ENCODE measurements at places on chromosomes 12 and 14.

- DNase-seq: no peak
These were observed 1483.6 kb upstream of the SEL1L start for GRCh38 chr14:83017296-83017695.

- DNase-seq: no peak
These were observed 33.7 kb downstream of the FGFR1OP2 start for GRCh38 chr12:26971963-26972362.

- DNase-seq: no peak
These were observed 1453.5 kb downstream of the AACS start for GRCh38 chr12:126518596-126519200.

DNA sequence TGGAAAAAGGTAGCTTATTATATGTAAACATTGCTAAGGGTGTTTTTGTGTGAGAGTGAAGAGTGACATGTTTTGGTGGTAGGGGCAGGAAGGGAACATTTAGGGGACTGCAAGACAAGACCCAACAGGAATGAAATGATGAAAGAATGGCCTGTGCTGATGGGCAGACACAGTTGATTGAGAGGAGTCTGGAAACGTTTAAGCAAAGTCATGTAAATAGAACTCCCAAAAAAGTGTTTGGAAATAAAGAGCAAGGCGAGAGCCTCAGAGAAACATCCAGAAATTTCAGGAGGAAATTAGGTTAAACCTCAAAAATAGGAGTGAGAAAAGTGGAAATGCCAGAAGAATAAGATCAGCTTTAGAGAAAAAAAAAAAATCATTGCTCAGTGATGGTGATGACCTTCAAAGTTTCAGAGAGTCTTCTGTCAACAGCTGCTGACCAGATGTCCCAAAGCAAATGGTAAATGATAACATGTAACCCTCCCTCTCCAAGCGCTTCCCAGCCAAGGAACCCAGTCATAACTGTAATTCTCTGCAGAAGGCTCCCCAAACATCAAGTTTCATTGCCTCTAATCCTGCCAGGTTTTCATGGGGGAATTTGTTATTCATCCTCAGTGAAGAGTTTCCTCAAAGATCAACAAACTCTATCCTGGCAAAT, 223.2 kb upstream of the FAR2 start:
- no peak for DNase-seq

GRCh38 chr14:99891900-99892299, 98.7 kb downstream of the EML1 start:
- DNase-seq: no peak

DNA sequence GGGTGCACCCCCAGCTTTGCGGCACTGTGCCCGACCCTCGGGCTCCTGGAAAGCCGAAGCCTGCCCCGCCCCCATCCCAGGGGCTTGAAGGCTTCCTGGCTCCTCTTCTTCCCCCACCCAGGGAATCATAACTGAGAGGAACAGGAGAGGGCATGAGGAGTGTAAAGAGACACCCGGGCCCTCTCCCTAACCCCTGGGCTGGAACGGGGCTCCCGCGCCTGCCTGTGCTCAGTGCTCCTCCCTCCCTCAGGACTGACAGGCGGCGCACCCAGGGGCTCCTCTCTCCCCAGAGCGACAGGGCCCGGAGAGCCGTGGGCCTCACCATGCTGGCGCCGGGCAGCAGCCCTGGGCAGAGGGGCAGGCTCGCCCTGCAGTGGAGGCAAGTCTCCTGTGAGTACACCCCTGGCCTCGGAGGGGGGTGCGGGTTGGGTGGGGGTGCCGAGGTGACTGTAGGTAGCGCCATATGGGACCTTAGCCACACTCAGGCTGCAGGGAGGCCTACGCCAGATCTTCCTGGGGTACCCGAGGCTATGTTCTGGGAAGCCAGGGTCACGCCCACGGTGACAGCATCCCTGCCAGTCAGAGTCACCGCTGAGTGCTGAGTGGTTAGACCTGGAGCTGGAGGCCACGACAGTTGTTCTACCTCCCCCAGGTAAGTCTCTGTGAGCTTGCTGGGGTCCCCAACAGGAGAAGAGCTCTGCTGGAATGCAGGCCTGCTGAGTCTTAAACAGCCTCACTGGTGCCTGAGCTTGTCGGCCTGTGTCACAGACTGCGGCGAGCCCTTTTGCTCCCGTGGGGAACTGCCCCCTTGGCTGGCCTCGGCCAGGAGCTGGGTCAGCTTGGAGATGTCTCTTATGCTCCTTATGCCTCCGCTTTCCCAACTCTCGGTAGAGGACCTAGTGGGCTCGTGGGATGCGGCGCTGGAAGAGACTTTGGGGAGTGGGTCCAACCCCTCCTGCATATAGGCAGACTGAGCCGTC, 7.8 kb downstream of the LRTM2 start:
- no peak for DNase-seq

DNA sequence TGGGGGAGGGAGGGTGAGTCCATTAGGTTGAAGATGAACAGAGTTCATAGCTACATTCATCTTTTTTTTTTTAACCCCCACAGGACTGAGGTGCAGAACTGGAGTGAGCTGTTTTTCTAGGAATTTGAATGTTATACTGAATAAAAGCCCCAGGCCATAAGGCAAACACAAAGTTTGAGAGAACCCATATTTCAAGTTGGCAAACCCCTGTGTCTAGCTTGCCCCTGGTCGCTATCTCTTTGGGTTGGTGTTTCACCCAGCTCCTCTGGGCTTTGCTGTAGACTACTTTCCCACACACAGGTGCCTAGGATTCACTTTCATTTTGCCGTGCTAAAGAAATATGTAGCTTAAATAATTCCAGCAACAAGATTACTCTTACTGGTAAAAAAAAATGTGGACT, 5.2 kb upstream of the LMO3 start:
- no peak for DNase-seq

GRCh38 chr12:65694130-65694529, 130.2 kb upstream of the HMGA2 start:
- no peak for DNase-seq

DNA sequence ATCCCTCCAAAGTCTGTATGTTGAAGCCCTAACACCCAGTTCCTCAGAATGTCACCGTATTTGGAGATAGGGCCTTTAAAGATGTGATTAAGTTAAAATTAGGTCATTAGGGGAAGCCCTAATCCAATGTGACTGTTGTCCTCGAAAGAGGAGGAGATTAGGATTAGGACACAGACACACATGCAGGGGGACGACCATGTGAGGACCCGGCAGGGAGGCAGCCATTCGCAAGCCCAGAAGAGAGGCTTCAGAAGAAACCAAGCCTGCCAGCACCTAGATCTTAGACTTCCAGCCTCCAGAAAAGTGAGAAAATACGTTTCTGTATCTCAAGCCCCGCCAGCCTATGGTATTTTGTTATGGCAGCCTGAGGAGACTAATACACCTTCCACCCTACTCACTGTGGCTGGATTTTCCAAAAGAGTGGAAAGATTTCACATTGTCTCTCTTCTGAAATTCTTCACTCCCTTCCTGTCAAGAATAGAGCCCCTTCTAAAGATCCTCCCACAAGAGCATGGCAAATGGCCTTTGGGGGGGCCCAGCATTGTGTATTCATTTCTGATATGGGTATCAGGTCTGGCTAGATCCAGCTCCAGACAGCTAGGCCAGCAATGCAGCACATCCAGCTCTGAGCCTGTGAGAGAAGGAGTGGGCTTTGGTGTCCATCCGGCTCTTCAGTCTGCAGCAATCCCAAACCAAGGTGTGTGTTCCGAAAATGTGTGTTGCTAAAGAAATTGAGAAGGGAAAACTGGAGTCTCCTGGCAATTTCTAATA, 15.4 kb upstream of the UBC start:
- no peak for DNase-seq

DNA sequence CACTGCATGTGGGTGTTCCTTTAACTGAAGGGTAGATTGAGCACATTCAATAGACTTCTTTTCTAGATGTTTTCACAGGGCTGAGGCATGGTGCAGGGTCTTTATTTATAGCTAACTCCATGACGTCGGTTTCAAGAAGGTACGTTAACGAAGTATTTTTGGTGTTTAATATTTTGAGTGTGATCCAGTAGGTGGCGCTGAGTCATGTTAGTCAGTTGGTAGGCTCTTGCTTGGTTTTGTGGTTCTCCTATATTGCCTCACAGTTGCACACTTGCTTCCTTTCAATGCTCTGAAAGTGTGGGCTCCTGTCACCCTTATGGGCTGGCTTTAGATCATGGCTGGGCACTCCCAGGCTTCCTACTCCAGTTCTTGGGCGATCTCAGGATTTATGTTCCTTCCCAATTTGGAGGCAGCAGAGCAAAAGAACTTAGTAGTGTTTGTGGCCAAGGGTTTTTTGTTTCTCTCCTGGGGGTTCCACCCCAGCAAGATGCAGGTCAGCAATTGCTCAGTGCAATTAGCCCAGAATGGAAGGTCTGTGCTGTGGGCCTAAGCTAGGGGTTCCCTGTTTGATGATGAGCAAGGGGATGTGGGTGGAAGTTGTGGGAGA, 471.6 kb upstream of the FOXG1 start:
- no peak for DNase-seq

- DNase-seq: peak; percentile 20
These were observed 173.6 kb upstream of the ALG10B start for GRCh38 chr12:38142974-38143373.

DNA sequence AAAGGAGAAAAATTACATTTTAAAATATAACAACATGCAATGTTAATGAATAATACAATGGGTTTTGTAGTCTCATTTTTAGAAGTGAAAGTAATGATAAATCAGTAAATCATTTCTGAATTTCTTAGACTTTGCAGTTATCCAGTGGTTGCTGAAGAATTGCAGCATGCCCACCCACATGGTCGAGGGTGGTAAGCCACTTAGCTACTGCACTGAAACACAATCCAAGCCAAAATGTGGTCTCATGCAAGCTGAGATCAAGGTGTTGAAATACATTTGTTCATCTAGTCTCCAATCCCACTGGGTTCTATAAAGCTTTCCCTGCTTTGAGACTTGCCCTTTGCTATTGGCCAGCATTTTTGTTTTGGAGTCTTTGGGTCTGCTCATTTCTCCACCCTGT, 247.9 kb downstream of the NELL2 start:
- no peak for DNase-seq

DNA sequence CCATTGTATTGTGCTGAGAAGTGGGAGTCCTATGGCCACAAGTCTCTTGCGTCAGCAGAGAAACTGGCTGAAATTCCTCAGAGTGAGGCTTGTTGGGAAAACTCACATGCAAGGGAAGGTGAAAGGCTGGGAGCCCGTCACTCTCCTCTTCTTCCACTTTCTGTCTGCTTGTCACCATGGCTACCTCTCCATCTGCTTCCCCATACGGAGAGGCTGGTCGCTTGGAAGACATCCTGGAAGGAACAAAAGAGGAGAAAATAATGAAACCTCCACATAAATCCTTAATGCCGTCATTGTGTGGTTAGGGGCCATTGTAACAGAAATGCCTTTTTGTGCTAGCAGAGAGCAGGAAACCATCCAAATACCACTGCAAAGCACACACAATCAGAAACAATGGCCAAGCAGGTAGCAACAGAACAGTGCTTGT, 53.7 kb downstream of the SOX5 start:
- DNase-seq: no peak

DNA sequence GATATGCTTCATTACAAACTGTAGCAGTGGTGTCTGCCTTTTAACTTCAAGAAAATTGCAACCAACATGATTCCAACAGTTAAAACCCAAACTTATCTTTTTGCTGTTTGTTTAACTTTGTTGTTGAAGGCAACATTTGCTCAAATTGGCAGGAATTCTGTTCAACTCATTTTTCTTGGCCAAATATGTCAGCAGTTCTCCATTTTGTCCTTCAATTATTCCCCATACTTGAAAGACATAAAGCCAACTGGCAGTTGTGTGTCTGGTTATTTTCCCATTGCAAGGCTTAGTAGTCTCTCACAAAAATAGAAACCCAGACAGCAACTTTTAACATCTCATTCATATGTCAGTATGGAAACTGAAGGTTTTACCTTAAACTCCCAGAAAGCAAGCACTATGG, 146.3 kb downstream of the LRIG3 start:
- no peak for DNase-seq

DNA sequence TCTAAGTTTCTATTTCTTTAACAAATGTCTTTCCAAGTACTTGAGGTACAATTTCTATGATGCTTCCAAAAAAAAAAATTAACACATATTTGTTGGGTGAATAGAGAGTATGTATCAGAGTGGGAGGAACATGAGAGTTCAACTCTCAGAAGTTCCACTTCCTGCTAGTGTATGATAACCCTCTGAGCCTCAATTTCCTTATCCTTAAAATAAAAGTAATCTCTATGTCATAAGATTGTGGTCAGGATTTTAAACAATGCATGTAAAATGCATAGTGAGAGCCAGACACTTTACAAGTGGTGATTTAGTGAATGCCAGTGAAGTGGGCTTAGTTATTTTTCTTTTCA, 270.3 kb upstream of the AMIGO2 start:
- DNase-seq: no peak

DNA sequence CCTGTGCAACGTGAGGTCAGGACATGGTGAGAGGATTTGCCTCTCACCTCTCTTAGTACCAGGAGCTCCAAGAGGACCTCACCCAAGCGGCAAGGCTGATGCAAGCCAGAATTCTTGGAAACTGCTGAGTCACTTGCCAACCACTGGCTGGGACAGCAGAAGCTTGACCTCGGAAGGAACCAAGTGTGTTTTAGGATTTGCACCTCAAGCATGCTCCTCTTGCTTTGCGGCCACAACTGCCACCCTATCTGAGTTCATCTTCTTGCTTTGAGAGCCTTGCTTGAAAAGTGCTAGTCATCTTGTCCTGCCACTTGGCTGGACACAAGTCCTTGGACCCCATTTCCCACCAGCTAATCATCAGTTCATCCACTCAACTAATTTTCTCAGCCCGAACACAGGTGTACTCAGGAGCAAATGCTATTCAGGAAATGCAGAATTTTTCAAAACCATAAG, 195.8 kb downstream of the SLC25A21 start:
- DNase-seq: no peak

- DNase-seq: no peak
These were observed 35.0 kb upstream of the MANSC4 start for GRCh38 chr12:27814851-27815591.

DNA sequence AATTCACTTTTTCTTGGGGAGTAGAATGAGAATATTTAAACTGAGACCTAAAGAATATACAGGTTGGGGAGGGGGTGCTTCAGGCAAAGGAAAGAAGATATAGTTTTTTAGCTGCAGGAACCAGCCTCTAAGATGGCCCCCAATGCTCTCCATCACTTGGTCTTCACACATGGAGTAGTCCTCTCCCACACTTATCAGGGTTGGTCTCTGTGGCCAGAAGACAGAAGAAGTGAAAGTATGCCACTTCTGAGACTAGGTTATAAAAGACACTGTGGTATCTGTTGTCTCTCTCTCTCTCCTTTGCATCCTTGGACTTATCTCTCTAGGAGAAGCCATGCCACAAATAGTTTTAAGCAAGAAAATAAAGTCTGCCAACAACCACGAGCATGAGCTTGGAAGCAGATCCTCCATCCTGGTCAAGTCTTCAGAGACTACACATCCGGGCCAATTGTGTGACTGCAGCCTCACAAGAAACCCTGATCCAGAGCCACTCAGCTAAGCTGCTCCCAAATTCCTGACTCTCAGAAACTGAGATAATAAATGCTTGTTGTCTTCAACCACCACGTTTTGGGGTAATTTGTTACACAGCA, 18.0 kb downstream of the PUS7L start:
- DNase-seq: no peak

- DNase-seq: no peak
These were observed 67.4 kb upstream of the ACTN1 start for GRCh38 chr14:69046476-69046860.

GRCh38 chr14:59484639-59485175, 390 bp downstream of the JKAMP start:
- DNase-seq: no peak
